ENCODE measurements at places on chromosomes 13 and 19. TPM values are rescaled to one million over a fixed set of nuclear protein-coding genes. Genes with fewer than 3 reads are reported as not detected.
A peak's percentile ranks its signal among the peaks of the same experiment; 100 is the strongest.

The IGFL4 gene
- polyA plus RNA-seq = not detected

The ZNF534 gene
- 0.05 TPM for polyA plus RNA-seq

The CC2D1A gene
- polyA plus RNA-seq = 13.1 TPM

The PTGER1 gene
- 0.63 TPM for polyA plus RNA-seq

The CEACAM16 gene
- polyA plus RNA-seq = not detected

The SIGLECL1 gene
- not detected for polyA plus RNA-seq

The NOVA2 gene
- 0.01 TPM for polyA plus RNA-seq

The ZNF14 gene
- 2.7 TPM for polyA plus RNA-seq

The ZNF573 gene
- 0.90 TPM for polyA plus RNA-seq

The CA11 gene
- 3.0 TPM for polyA plus RNA-seq

The CEACAM20 gene
- not detected for polyA plus RNA-seq

The NLRP5 gene
- not detected for polyA plus RNA-seq

The EDNRB gene
- not detected for polyA plus RNA-seq

The ZNF878 gene
- not detected for polyA plus RNA-seq

The CKM gene
- polyA plus RNA-seq = not detected

The SYT3 gene
- not detected for polyA plus RNA-seq

- no peak for DNase-seq
Observed at GRCh38 chr13:43493496-43494000, 293.2 kb downstream of the ENOX1 start.

DNA sequence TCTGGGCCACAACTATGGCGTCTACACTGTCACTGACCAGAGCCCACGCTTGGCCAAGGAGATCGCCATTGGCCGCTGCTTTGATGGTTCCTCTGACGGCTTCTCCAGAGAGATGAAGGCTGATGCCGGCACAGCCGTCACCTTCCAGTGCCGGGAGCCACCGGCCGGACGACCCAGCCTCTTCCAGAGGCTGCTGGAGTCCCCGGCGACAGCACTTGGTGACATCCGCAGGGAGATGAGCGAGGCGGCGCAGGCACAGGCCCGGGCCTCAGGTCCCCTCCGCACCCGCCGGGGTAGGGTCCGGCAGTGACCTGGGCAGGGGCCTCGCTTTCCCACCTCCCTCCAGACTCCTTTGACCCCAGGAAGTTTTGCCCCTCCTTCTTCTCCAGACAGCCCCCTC is 7.6 kb downstream of the CILP2 start:
- no peak for DNase-seq

- DNase-seq = no peak
Observed at GRCh38 chr19:42627916-42628315, 33.2 kb upstream of the CEACAM8 start.

DNA sequence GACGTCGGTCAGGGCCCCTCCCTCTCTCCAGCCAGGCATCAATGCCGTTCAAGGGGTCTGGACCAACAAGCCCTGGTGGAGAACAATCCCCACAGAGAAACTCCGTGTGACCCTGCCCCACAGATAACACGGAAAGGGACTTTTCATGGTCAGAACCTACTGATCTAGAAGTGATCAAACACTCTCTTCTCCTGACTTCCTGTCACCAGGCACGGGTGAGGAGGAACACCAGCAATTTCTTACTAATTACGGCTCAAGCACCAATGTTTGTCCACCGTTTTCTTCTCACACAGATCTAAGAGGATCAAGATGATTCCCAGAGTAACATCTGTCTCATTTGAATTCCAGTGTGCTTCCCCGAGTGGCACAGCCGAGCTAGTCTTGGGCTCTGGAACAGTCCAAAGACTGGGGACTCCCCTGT is 11.8 kb downstream of the RASA3 start:
- DNase-seq = no peak

- no peak for DNase-seq
Observed at GRCh38 chr19:50969413-50969760, at the start of gene KLK6. TSS of gene KLK6 (minus strand) at chr19:50969591. CDS start at chr19:50968104, 1,487 bp downstream.

DNA sequence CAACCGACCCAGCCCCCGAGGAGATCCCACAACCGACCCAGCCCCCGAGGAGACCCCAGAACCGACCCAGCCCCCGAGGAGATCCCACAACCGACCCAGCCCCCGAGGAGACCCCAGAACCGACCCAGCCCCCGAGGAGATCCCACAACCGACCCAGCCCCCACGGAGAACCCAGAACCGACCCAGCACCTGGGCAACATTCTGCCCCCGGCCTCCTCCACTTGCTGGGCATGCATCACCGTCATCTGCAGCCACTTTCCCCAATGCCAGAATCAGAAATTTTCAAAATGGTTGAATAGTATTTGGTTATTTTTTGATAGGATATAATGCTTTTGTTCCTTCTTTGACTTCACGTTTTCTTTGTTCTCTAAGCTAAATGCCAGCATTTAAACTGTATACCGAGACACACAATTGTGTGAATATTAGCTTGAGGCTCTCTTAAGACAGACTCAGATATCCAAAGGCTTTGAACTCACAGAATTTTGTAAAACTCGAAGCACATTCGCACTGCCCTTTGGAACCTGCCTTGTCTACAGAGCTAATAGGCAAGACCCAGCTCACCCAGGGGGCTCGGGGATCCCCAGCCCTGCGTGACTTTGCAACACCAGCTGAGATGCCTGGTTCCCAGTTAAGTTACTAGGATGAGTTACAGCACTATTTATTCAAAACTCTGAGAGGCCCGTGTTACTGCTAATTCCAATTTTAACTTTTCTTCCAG is 15.5 kb upstream of the RASA3 start:
- DNase-seq = no peak

DNA sequence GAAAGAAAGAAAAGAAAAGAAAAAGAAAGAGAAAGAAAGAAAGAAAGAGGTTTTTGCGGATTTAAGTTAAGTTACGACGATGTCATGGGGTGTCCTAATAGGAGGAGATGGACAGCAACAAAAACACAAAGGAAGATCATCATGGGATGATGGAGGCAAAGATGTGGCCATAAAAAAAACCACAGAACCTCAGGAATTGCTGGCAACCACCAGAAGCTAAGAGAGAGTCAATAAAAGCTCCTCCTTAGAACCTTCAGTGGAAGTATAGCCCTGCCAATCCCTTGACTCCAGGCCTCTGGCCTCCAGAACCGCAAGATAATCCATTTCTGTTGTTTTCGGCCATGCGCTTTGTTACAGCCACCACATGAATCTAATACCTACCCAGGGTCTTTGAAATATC is 11.5 kb downstream of the PLEKHA4 start:
- DNase-seq = no peak

- DNase-seq = no peak
Observed at GRCh38 chr19:17755443-17755890, 4.2 kb downstream of the FCHO1 start.

- DNase-seq = peak; percentile 20
Observed at GRCh38 chr19:48835734-48836088, 580 bp downstream of the HSD17B14 start.

- DNase-seq = no peak
Observed at GRCh38 chr19:47609906-47610894, 1.3 kb downstream of the BICRA start.

- DNase-seq = no peak
Observed at GRCh38 chr13:53885997-53886396, 857.4 kb downstream of the OLFM4 start.

GRCh38 chr13:63042686-63043085 is 1627.0 kb upstream of the PCDH20 start:
- DNase-seq = no peak

DNA sequence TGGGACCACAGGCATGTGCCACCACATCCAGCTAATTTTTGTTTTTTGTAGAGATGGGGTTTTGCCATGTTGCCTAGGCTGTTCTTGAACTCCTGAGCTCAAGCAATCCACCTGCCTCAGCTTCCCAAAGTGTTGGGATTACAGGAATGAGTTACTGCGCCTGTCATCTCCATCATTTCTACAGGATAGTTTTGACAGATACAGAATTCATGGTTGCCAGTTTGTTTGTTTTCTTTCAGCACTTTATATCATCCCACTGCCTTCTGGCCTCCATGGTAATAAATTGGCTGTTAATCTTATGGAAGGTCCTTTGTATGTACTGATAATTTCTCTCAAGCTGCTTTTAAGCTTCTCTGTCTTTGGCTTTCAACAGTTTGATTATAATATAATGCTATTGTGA is 165.2 kb downstream of the RNF17 start:
- DNase-seq = no peak

- DNase-seq = no peak
Observed at GRCh38 chr13:112506046-112506445, 81.9 kb downstream of the TUBGCP3 start.

DNA sequence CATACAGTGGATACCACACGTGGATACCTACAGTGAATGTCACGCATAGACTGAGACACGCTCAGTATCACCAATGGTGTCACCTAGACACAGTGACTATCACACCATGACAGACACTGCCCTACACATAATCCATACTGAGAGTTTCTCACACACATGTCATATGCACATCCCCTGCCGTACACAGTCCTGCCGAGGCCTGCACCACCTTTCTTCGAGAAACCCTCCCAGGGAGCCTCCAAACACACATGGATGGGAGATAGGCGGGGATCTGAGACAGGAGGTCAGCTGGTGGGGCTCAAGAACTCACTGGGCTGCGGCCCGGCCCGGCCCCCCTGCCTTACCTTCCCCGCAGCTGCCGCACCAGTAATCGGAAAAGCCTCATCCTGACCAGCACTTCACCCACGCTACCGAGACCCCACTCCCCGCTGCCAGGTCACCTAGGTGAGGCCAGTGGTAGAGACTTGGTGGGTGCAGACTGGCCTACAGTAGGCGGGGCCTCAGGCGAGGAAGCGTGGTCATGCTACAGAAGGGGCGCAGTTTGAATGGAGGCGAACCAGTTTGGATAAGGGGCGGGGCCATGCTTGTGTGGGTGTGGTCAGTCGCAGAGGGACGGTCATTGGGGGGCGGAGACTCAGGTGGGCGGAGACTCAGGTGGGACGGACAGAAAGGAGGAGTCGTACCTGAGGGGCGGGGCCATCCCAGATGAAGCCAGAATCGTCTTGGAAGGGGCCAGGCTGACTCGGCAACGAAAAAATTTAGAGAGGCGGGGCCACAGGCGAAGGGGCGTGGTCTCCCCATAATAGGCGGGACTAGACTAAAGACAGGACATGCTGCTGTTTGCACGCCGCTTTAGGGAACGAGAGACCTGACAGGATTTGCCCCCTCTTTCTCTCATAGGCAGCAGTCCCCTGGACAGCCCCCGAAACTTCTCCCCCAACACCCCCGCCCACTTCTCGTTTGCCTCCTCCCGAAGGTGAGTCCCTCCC is 2.1 kb downstream of the MAST1 start:
- peak; percentile 25 for DNase-seq

GRCh38 chr13:114118086-114118485 is 14.3 kb downstream of the RASA3 start:
- no peak for DNase-seq

DNA sequence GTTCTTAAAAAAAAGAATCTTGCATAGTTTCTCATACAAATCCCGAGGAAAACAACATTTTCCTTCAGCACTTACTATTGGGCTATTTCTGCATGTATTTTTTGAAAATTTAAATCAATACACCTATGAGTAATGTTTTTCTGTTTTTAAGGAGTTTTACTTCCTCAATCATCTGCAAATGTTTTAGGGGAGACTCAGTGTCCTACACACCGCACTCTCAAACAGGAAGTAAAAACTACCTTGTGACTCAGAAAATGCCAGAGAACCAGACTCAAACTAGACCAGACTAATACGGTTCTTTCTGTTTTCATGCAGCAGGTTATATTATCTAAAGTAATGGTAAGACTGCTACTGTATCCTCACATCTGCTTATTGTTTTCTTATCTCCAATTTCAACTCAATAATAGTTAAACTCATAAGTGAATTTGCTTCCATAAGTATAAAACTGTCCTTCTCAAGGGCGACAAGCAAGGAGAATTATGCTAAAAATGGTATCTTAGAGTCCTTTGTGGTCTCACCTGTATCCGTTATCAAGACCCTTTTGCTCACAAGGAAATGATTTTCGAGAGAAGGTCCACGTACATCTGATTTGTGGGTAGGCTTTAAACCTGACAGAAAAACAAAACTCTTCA is 52.5 kb downstream of the FLT3 start:
- no peak for DNase-seq

DNA sequence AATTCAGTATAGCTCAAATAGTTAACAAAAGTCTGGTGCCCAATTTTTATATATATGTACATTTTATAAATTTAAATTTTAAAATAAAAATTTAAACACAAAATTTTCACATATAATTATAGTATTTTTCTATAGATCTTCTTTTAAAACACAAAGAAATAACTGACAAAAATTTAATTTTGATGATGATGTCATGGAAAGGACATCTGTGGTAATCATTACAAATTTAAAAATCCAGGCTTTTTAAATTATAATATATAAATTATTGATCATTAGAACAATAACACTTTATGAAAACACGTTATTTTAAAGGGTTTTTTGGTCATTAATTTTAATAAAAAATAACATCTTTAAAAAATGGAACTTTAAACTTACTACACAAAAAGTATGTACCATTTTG is 381.1 kb downstream of the DACH1 start:
- no peak for DNase-seq

GRCh38 chr13:107721125-107721869 is 494.0 kb downstream of the LIG4 start:
- DNase-seq = no peak

GRCh38 chr13:50797091-50797490 is 46.4 kb downstream of the DLEU7 start:
- no peak for DNase-seq

- no peak for DNase-seq
Observed at GRCh38 chr19:33227242-33227650, 1.6 kb upstream of the SLC7A10 start.

- no peak for DNase-seq
Observed at GRCh38 chr19:35167251-35168119, 12.9 kb downstream of the FXYD5 start.

- no peak for DNase-seq
Observed at GRCh38 chr13:99056381-99057014, 78.6 kb upstream of the DOCK9 start.

GRCh38 chr13:113952151-113952982 is 21.5 kb downstream of the C13orf46 start:
- no peak for DNase-seq

GRCh38 chr19:28586474-28586873 is 626.5 kb downstream of the UQCRFS1 start:
- no peak for DNase-seq

DNA sequence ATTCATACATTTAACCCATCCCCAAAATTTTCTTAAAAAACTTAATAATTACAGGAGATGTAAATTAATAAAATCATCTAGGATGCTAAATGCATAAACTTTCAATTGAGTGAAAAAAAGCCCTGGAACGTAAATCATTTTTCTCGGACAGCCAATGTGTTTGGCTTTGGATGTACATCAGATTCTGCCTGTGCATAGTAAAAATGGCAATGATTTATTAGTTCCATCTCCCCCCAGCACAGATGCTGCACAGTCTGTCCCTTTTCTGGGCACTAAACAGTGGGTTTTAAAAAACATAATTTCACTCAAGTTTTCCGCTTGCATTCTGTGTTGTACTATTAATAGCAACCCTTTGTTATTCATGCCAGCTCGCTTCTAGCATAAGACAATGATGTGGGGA is 147.7 kb downstream of the TM9SF2 start:
- DNase-seq = no peak
